Foreskin keratinocyte (primary cell): ENCODE measurements at places on chromosomes 3 and 15. TPM values are rescaled to one million over a fixed set of nuclear protein-coding genes. Genes with fewer than 3 reads are reported as not detected.

Gene FETUB
- 0.07 TPM in 1 of 2 replicates, not detected in the other for total RNA-seq

Gene SEMA3G
- 0.10 and 0.21 TPM in 2 replicates for total RNA-seq

Gene SCN11A
- not detected in 2 replicates for total RNA-seq

Gene TGM4
- 1.3 TPM in 2 replicates for total RNA-seq

Gene FBXO40
- total RNA-seq, result not detected in 2 replicates

Gene LTF
- not detected in 2 replicates for total RNA-seq

Gene NR2E3
- total RNA-seq, result 0.28 and 0.65 TPM in 2 replicates

DNA sequence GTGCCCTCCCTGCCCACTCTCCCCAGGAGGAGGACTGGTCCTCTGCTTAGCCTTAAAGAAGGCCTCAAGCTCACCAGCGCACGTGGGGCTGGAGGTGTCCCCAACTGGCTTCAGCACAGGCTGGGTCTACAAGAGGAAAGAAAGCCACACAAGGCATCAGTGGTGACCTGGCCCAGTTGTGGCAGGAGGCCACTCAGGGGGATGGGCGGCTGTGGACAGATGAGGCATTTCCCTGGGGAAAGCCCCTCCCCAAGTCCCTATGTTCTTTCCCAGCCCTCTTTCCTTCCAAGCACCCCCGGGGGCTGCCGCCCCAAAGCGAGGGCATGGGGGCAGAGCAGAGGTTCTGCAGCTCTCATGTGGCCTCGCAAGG, 155.2 kb upstream of the TLE3 start:
- no peak for DNase-seq

DNA sequence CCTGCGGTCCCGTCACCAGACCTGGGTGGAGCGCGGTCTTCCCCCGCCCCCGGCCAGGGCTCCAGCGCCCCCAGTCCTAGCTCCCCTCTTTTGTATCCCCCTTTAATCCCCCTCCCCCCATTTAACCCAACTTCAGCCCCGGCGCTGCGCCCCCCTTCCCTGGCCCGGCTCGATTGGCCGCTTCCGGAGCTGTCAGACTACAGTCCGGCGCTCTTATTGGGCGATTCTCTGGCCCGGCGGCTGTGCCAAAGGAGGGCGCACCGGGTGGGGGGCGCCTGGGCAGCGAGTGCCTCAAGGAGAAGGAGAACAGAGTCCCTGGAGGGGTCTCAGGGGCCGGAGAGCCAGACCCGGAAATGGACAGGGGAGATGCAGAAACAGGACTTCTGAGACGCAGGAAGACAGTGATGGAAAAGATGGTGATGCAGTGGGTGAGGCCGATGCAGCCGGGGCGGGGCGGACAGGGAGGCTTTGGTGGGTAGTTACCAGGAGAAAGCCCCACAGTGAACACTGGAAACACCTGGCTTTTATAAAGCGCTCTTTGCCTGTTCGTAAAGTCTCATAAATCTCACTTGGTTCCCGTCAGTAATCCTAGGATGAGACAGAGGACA, 1.2 kb upstream of the ADCY5 start:
- DNase-seq, result no peak

DNA sequence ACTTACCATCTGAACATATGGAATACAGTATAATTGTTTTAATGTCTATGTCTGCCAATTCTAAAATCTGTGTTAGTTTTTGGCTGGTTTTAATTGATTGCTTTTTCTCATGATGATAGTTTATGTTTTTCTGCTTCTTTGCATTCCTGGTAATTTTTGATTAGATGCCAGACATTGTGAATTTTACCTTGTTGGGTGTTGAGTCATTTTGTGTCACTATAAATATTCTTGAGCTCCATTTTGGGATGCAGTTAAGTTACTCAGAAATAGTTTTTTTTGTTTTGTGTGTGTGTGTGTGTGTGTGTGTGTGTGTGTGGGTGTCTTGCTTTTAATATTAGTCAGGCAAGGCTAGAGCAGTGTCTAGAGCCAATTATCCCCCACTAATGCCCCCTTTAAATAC, 818.8 kb upstream of the NR2F2 start:
- peak; percentile 15 for DNase-seq

- DNase-seq, result no peak
Measured at GRCh38 chr15:59322056-59322759, 50.5 kb downstream of the MYO1E start.

GRCh38 chr15:67944010-67944641, 104.3 kb upstream of the RNU6-1 start:
- DNase-seq, result no peak

- DNase-seq, result no peak
Measured at GRCh38 chr3:190847436-190847835, 15.1 kb downstream of the GMNC start.

DNA sequence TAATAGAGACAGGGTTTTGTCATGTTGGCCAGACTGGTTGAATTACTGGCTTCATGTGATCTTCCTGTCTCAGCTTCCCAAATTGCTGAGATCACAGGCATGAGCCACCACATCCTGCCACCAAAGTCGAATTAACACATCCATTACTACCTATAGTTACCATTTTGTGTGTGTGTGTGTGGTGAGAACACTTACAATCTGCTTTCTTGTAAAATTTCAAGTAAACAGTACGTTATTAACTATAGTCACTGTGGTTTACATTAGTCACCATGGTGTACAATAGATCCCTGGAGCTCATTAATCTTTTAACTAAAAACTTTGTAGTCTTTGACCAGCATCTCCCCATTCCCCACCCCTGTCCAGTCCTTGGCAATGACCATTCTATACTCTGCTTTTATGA, 270.0 kb downstream of the NAALADL2 start:
- no peak for DNase-seq

- DNase-seq, result peak; percentile 17
Measured at GRCh38 chr3:175070946-175071345, 211.8 kb downstream of the NAALADL2 start.

- DNase-seq, result no peak
Measured at GRCh38 chr3:141632779-141633374, 105.2 kb upstream of the RNF7 start.

- DNase-seq, result no peak
Measured at GRCh38 chr3:158912188-158912587, 110.3 kb downstream of the MFSD1 start.

GRCh38 chr3:37989821-37990480, 635 bp upstream of the VILL start:
- DNase-seq, result no peak

DNA sequence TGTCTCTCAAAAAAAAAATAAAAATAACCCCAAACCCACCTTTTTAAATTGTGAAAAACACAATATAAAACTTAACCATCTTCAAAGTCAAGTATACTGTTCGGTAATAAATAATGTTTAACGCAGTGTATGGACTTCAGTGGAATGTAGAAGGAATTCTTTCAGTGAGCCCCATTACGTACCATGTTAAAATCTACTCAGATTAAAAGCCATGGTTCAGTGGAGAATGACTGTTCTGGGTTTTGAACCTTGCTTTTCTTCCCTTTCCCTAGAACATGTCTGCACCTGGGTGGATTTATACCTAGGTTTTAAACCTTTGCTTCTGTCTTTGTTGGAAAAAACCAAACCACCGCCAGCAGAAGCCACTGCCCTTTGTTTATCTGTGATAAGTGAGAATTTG, 27.5 kb downstream of the DAG1 start:
- DNase-seq, result no peak

DNA sequence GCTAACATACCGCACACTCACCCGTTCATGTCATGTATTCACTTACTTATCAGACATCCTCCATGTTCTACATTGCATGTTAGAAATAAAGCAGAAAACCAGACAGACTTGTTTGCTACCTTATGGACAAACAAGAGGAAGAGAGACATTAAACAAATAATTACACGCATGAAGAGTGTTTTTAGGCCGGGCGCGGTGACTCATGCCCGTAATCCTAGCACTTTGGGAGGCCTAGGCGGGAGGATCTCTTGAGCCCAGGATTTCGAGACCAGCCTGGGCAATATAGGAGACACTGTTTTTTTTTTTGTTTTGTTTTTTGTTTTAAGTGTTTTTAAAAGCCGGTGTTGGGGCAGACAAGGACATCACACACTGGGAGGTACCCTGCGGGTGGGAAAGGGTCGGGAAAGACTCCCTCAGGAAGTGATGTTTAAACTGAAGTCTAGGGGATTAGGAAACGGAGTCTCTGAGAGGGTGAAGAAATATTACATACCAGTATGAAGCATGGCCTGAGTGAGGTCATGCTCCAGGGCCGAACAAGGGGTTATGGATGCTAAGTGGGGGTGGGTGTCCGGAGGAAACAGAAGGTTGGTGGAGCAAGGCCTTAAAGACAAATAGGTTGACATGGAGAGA, 2.1 kb upstream of the USP3 start:
- no peak for DNase-seq

DNA sequence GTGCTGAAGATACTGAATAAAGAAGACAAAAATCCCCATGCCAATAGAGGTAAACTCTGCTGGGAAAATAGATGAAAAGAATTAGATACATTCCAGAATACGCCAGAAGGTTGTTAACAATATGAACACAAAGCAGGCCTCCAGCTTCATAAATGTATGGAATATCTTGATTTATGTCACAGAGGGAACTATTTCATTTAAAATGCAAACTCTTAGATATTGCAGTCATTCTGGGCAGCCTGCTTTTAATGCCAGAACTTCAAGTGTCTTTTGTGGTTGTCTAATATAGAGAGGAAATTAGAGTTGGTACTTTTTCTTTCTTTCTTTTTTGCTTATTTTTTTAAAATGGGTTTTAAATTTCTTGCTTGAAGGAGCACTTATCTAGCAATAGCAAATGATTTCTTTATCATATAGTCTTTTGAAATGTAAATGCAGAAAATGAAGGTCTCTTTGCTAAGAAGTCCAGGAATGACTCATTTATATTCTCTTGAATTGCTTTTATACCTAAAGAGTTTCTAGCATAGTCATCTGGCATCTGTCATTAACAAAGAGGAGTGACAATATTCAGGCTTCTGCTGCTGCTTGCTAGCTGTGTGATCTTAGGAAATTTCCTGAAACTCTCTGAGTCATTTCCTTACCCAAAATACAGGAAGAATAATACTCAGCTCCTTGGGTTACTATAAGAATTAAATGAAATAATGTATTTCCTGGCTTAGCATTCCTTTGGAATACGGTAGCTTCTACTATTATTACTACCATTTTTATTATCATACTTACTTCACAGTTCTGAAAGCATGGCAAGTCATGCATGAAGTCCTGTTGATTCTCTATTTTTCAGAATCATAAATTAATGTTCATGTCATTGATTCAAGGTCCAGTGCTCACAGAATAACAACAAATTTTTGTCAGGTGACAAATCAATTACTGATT, 527.6 kb downstream of the DIPK2A start:
- no peak for DNase-seq

- no peak for DNase-seq
Measured at GRCh38 chr15:40854161-40854560, 10.3 kb downstream of the SPINT1 start.

- peak; percentile 89 for DNase-seq
Measured at GRCh38 chr3:175149675-175150074, 290.5 kb downstream of the NAALADL2 start.
